ENCODE measurements at places on chromosomes 7 and 10.

- no peak for DNase-seq
These were observed 9.4 kb downstream of the SH3PXD2A start for GRCh38 chr10:103845972-103846371.

- DNase-seq: no peak
These were observed 17.4 kb downstream of the MTPN start for GRCh38 chr7:135959646-135960363.

- no peak for DNase-seq
These were observed 192.9 kb upstream of the VSTM2A start for GRCh38 chr7:54349229-54349628.

DNA sequence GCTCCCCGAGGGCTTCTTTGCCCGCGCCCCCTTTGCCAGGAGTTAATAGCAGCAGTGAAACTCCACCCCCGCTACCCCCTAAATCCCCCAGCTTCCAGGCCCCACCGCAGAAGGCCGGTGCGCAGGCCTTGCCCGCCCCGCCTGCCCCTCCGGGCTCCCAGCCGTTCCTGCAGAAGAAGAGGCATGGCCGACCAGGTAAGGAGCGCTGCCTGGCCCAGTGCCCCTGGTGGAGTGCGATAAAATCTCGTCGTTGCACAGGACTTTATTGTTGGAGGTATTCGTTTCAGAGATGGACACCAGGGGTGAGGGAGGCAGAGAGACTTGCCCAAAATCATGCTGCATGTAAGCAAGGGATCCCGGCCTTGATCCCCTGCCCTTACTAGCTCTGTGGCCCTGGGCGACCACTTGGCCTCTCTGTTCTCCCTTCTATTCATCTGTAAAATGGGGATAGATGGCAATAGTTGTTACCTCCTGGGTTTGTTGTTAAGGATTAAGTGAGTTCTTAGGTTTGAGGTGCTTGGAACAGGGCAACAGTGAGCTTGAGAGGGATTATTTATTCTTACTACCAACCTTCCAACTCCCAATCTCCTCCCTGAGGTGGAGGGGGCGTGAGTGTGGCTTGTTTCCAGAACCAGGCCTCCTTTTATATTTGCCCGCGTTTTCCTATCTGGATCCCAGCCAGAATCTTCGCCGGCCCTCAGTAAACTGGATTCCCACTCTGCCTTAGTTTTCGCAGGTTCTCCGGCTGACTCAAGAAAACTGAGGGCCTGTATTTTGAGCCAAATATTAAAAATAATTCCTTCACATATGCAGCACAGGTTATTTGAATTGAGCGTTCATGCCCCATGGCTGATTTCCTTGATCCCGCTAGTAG is 78.3 kb downstream of the WIPF3 start:
- peak; percentile 78 for DNase-seq

DNA sequence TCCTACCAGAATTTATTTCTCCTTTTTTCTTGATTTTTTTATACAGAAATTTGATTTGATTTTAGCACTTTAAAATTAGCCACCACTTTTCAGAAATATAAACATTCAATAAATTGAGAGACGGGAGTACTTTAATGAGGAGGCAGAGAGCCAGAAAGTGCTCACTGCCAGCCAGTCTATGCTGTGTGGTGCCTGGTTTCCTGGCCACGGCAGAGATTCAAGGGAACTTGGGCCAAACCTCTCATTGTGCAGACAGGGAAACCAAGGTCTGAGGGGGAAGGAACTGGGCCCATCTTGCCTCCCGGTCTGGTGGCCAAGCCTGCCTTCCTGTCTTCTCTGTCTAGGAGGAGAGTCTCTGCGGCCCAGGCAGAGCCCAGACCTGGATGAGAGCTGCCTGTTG is 25.9 kb downstream of the ADAMTS14 start:
- DNase-seq: no peak

DNA sequence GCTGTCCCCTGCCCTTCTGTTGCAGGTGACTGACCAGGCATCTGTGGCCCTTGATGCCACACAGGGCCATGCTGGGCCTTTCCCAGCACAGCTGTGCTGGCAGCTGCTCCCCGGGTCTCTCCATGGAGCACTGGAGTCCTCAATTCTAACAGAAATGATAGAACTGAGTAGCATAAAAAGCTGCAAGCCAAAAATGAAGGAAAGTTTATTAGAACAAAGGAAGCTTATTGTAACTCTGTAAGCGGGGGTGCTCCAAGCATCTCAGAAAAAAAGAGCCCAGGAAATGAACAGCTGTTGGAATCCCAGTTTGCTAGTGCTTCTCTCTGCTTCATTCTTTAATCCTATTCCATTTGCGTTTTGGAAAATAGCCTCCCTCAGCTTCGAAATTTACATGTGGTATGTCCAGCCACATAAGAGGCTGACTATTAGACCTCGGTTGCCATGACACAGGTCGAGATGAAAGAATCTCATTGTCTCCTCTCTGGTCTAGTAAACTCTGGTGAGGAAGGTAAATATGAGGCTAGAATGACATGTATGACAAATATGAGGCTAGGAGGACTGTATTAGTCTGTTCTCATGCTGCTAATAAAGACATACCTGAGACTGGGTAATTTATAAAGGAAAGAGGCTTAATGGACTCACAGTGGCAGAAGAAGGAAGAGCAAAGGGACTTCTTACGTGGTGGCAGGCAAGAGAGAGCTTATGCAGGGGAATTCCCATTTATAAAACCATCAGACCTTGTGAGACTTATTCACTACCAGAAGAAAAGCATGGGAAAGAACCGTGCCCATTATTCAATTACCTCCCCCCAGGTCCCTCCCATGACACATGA is 23.7 kb downstream of the EPDR1 start:
- DNase-seq: no peak

DNA sequence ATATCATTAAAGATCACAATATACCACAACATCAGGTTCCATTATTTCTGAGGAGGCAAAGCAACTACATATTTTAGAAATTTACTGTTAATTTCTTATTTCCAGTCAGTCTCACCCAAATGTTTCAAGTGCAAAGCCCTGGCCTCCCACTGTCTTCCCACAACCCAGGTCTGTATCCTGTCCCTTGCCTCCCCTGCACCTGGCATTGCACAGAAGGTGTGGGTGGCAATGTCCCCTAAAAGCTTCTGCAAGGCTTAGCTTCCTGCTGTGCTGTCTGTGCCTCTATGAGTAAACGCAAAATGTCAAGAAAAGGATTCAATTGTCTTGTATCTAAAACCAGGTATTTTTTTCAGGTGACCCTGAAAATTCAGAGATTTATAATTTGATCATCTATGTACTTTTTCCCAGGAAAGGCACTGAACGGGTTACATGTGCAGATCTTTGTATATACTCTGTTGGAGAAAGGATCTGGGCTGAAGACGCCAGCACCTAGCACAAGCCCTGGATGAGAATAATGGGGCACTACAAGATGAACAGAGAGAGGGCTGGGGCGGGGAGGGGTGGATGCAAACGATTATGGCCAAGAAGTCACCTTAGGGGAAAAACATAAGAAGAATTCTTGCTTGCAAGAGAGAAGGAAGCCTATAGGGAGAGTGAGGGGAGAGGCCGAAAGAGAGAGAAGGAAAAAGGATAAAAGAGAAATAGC is 3.1 kb upstream of the ANTXRL start:
- DNase-seq: no peak

DNA sequence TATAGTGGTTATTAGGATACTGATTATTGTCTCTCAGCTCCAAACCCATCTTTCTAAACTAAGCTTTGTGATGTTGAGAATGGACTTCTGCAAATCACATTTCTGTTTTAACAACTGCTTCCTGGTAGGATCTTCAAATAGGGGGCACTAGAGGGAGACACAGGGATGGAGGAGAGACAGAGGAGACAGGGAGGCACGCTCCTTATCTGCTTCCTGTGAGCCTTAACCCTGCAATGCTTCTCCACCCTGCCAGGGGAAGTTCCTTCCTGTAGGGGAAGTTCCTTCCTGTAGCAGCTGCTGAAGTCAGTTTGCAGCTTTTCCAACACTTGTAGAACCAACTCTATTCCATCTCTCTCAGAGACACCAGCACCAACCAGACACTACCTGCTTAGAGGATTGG is 847.2 kb downstream of the CCSER2 start:
- peak; percentile 57 for DNase-seq

GRCh38 chr10:1362589-1363445 is 306.6 kb downstream of the WDR37 start:
- DNase-seq: no peak

DNA sequence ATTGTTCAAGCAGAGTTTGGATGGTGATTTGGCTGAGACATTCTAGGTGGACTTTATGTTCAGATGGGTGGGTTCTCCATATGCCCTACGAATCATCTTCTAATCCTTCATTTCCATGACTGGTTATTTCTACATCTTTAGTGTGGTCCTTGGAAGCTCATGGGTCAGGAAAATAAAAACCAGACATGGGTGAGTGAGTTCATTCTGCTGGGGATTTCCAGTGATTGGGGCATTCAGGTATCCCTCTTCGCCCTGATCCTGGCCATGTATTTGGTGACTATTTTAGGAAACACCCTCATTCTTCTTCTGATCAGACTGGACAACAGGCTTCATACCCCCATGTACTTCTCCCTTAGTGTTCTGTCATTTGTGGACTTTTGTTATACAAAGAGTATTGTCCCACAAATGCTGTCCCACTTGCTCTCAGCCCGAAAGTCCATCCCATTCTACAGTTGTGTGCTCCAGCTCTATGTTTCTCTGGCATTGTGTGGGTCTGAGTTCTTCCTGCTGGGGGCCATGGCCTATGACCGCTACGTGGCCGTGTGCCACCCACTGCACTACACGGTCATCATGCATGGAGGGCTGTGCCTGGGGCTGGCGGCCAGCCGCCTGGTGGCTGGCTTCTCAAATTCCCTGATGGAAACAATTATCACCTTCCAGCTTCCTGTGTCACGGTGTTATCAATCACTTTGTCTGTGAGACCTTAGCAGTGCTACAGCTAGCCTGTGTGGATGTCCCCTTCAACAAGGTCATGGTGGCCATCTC is 19.2 kb upstream of the OR6B1 start:
- no peak for DNase-seq

GRCh38 chr7:119594956-119595355 is 678.0 kb upstream of the KCND2 start:
- no peak for DNase-seq

GRCh38 chr7:151003572-151003971 is 12.8 kb downstream of the NOS3 start:
- no peak for DNase-seq

DNA sequence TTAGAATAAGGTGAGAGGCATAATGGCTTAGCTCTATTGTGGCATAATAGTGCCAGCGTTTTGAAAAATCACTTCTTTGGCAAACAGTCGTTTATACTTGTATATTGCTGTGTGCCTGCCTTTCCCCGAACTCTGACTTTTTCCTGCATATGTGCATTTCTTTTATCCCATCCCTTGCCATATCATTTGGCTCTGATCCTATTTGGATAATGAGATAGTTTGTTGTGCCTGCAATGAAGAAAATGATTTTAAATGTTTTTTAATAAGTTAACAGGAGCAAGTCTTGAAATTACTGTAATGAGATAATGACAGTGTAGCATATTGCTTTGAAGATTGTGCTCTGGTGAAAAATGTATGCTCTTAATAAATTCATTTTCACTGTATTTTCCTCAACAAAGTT is 288.0 kb upstream of the LRGUK start:
- no peak for DNase-seq

GRCh38 chr7:115066050-115066449 is 144.2 kb downstream of the MDFIC start:
- DNase-seq: no peak

- no peak for DNase-seq
These were observed 383.2 kb downstream of the PTPRN2 start for GRCh38 chr7:158204453-158204852.

DNA sequence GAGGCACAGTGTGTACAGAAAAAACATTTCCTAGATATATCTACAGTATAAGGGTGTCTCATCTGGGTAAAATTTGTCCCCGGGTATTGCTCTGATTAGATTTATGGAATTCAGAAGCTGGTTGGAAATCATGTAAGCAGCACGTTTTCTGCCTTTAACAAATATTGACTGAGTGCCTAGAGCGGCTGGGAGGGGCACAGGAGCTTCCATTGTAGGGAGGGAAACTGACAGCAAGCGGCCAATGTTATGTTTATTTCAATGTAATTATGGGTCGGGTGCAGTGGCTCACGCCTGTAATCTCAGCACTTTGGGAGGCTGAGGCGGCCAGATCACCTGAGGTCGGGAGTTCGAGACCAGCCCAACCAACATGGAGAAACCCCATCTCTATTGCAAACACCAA is 4.4 kb upstream of the RFC2 start:
- DNase-seq: no peak

GRCh38 chr10:45418849-45419675 is 45.0 kb downstream of the ALOX5 start:
- peak; percentile 91 for DNase-seq

DNA sequence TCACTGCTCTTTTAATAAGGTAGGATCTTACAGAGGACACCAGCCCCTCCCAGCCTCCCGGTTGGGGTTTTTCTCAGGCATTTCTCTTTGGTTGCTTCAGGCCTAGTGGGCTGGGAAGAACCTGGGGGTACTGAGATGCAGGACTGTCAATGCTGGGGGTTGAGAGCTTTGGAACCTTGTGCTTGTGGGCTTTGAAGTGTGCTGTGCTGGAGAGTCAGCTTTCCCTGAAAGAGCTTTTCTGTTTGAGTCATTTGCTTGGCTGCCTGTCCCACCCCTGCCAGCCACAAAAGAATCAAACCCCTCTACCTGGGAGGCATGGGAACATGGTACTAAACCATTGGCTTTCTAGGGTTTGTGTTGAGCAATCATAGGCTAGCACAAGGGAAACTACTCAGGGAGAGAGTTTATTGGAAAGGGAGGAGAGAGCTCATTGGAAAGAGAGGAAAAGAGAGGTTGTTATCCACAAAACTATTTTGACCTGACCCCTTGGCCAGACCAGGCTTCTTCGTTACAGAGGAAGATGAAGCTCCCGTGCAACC is 1.4 kb downstream of the SCD start:
- no peak for DNase-seq

Data from islet precursor cell (in vitro differentiated cells).